ENCODE measurements at places on chromosomes 6 and 20.

GRCh38 chr6:117491916-117492315 lies 9.4 kb downstream of the DCBLD1 start:
- no peak for DNase-seq

- DNase-seq: no peak
Observed at GRCh38 chr6:92132457-92132856, 1286.9 kb downstream of the EPHA7 start.

- DNase-seq: no peak
Observed at GRCh38 chr6:79635232-79635543, 4.1 kb downstream of the SH3BGRL2 start.

DNA sequence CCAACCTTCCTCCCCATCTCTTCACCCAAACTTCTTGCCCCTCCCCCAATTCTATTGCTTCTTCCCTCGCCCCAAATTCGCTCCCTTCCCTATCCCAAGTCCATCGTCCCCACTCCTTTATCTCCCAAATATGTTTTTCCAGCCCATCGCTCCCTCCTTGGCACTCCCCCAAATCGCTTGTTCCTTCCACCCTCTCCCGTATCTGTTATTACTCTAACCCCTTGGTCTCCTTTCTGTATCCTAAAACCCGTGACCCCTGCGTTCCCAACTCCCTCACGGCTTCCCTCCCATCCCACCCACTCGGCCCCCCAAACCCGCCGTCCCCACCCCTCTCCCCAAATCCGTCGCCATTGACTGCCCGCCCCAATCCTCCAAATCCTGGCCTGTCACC lies 584 bp downstream of the MTCH1 start:
- DNase-seq: no peak

- DNase-seq: peak; percentile 93
Observed at GRCh38 chr20:36462440-36463211, 78.7 kb upstream of the MYL9 start.

GRCh38 chr6:106077170-106077569 lies 9.0 kb upstream of the PRDM1 start:
- no peak for DNase-seq

GRCh38 chr6:45791211-45792168 lies 224.2 kb downstream of the CLIC5 start:
- peak; percentile 63 for DNase-seq

DNA sequence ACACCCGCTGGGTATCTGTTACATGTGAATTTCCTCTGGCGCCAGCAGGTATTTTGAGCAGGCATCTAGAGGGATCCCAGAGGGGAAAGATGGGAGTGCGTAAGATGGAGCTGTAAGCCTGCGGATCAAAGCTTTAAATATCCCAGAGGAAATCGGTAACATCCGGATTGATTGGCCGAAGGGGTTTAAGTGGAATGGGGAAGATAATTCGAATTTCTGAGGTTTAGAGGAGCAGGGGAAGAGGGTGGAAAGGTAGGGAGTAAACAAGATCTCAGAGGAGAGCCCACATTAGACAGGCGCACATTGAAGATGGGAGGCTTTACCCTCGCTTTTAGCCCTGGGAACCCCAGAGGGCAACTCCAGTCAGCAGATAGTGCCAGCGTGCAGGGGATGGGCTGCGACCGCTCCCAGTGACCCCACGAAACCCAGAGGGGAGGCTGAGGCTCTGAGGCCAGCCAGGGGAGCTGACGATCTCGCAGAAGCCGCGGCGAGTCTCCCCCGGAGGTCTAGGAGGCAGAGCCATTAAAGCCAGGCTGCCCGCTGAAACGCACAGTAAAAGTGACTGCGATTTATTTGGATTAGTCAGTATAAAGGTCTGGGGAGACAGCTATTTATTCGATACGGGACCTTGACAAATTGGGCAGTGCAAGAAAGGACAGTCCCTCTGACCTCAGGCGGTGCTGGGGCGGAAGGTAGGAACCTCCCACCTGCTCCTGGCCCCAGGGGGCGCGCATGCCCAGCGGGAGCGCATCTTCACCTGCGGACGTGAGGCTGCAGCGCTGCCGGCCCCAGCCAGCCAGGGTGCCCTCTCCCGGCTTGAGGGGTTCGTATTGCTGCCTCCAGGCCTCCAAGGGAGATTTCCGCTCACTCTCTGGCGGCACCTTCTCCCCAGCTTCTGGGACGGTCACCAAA lies 34.3 kb upstream of the TCF21 start:
- no peak for DNase-seq

DNA sequence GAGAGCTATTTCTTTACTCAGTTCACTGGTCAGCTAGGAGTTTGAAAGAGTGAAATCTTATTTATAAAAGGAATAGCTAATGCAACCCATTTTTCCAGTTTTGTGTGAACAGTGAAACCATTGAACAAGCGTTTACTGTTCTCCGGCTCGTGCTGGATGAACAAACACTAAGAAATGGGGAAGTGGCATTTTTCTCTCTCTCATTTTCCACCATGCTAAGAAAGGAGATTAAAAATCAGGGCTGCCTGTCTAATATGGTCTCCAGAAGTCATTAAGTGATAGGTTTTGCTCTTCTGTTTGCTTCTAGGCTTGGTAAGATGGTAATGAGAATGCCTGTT lies 774 bp upstream of the SFT2D1 start:
- DNase-seq: no peak

DNA sequence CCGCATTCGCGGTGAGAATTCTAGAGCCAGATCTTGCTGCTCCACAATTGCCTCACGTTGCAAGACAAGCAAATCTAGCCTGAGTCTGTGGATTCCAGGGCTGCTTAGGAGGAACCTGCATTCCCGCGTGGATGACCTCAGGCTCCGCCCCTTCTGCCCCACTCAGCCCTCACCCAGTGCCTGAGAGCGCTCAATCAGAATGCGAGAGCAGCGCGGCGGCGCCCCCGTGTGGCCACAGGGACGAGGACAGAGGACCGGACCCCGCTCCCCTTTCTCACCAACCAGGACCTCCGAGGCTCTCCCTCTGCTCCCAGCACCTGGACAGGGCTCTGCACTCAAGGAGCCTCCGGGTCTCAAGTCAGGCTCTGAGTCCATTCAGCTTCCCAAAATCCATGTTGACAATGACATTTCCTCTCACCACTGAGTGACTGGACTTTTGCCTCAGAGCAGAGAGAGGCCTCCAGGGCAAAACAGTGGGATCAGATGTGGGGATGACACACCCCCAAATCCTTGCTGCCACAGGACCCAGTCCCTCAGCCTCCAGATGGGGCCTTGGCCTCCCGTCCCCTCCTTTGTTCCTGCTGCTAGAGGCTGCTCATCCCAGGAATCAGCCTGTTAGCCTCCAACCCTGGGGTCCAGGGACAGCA lies 52.0 kb downstream of the RPP21 start:
- peak; percentile 59 for DNase-seq
